Activated CD4-positive, alpha-beta T cell treated with anti-CD3 and anti-CD28 coated beads, Interleukin-2, amount 10 ng/mL, durations not matched to agents 7 days and 5 days (primary cell): ENCODE measurements at places on chromosomes 7 and 10. TPM values are rescaled to one million over a fixed set of nuclear protein-coding genes. Genes with fewer than 3 reads are reported as not detected.

Gene EMX2
- total RNA-seq, result not detected

- no peak overlapping the region for H3K27ac ChIP-seq
- H3K4me3 ChIP-seq, result no peak overlapping the region
- DNase-seq, result peak; percentile 18
- H3K36me3 ChIP-seq, result no peaks in the 10 kb centered on the region
Observed at GRCh38 chr10:84665883-84666463, 337.6 kb downstream of the CCSER2 start.

- H3K27me3 ChIP-seq, result no peaks in the 10 kb centered on the region
- no peaks in the 10 kb centered on the region for H3K36me3 ChIP-seq
- no peak overlapping the region for H3K27ac ChIP-seq
Observed at GRCh38 chr7:125074141-125074540, 144.5 kb upstream of the POT1 start.

DNA sequence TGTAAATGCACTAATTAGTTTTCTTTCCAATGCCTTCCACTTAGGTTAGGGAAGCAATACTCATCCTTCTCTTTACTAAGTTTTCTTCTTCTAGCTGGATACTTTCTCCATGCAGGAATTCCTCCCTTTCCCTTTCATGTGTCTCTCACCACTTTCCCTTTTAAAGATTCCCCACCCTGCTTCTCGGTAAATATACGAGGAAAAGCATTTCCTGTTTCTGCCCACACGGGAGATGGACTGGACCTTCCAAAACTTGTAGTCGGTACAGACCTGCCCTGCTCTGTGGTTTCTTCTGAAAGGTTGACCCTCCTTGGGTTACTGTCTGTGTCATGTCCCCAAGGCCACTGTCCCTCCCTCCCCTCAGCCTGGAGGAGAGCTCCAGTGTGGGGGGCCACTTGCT lies 58.9 kb upstream of the LYZL2 start:
- H3K27ac ChIP-seq, result no peak overlapping the region
- no peak overlapping the region for H3K4me3 ChIP-seq
- no peaks in the 10 kb centered on the region for H3K27me3 ChIP-seq
- H3K4me1 ChIP-seq, result peaks cover 39% of the 10 kb centered on the region
- no peak for DNase-seq

- no peak for DNase-seq
- H3K4me3 ChIP-seq, result no peak overlapping the region
- no peaks in the 10 kb centered on the region for H3K4me1 ChIP-seq
Observed at GRCh38 chr10:60148266-60148840, 241.3 kb downstream of the ANK3 start.

DNA sequence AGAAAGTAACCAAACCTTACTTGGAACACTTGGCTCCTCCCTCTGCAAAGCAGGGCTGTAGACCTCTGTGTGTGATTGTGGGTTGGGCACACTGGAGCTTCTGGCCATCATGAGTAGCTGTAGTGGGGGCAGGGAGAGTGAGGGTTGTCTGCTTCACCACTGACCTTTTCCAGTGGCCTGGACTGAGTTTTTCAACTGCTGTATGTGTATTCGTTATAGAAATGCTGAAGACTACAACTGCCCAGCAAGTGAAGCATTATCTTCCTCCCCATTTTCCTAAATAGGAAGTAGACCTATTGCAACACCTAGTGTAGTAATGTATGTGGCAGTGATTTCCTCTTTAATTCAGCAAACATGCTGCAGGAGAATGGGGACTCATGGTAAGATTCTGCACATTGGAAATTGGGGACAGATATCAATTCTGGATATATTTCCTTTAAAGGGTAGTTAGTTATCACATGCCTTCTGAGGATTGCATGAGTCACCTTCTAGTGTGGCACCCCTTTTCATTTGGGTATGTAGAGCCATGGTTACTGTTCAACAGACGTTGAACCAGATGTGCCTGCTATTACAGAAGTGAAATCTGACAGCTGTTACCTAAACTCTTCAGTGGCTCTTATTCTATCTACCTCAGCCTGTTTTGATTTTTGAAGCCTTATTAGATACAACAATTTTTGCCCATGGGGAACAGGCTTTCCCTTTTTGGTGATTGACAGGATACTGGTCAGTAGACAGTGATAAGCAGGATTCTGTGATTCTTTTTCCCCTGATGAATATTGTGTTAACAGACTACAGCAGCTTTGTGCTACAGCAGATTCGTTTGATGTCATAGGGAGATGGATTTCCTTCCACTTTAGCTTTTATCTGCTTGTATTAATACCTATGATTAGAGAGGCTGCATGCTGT lies 130.9 kb downstream of the SND1 start:
- no peak for DNase-seq
- peaks cover 15% of the 10 kb centered on the region for H3K4me1 ChIP-seq
- no peak overlapping the region for H3K4me3 ChIP-seq
- H3K27me3 ChIP-seq, result no peaks in the 10 kb centered on the region
- H3K36me3 ChIP-seq, result peaks cover 21% of the 10 kb centered on the region
- H3K27ac ChIP-seq, result no peak overlapping the region

- H3K27me3 ChIP-seq, result no peaks in the 10 kb centered on the region
- H3K4me3 ChIP-seq, result no peak overlapping the region
- DNase-seq, result no peak
- peak overlapping the region; percentile 22 for H3K27ac ChIP-seq
- no peaks in the 10 kb centered on the region for H3K36me3 ChIP-seq
- peaks cover 37% of the 10 kb centered on the region for H3K4me1 ChIP-seq
Observed at GRCh38 chr10:110460111-110460809, 37.4 kb upstream of the DUSP5 start.

DNA sequence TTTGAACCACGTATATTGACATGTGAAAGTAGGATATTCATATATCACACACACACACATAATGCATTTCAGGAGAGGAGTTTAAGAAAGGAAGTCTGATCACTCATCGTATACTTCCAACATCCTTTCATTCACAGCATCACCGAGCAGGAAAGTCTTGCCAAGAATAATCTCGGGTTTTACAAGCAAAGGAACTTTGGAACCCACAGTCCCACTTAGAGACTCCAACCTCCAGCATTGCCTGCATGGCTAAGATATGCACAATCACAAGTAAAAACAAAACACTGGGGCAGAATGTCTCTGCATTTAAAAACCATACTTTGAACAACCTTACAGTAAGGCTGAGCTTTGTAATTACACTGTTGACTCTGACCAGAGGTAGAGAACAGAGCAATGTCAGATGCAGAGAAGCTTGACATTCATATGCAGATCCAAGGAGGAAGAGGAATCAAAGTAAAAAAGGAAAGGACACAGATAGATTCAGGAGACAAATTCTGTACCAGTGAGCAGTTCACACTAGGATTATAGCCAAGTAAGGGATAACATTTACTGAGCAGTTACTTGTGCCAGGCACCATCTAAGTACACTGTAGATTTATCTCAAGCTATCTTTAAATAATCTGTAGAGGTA lies 14.8 kb downstream of the THSD7A start:
- no peaks in the 10 kb centered on the region for H3K27me3 ChIP-seq
- no peak overlapping the region for H3K27ac ChIP-seq
- DNase-seq, result no peak
- H3K4me3 ChIP-seq, result no peak overlapping the region
- no peaks in the 10 kb centered on the region for H3K36me3 ChIP-seq

- no peak overlapping the region for H3K4me3 ChIP-seq
- peaks cover 5% of the 10 kb centered on the region for H3K27me3 ChIP-seq
- DNase-seq, result no peak
- no peak overlapping the region for H3K27ac ChIP-seq
Observed at GRCh38 chr7:80505900-80506500, 5.9 kb downstream of the GNAT3 start.

DNA sequence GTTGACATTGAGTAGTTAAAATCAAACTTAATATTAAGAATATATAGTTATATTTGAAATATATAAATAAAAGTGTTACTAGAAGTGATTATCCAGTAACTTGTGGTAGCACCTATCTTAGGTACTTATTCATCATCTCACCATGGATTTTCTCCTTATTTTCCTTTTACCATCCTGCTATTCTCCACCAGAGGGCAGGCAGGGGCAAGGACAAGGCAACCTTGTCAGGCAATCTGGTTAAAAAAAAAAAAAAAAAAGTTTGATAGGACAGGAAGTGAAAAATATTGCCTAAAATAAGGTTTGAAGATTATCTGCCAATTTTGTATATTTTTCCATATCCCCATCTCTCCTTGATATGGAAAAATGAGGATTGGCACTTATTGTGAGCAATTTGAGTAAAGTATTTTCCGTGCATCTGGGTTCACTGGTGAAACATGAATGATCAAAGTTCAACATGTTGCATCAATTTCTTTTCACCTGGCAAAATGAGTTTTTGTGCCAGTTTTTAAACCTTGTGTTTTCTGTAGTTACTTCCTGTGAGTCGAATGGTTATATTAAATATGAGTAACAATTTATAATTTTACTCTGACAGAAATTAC lies 256.7 kb downstream of the AGMO start:
- DNase-seq, result no peak
- H3K4me3 ChIP-seq, result no peak overlapping the region
- no peaks in the 10 kb centered on the region for H3K36me3 ChIP-seq
